ENCODE measurements at places on chromosomes 2 and 18. TPM values are rescaled to one million over a fixed set of nuclear protein-coding genes. Genes with fewer than 3 reads are reported as not detected.
A peak's percentile ranks its signal among the peaks of the same experiment; 100 is the strongest.

DNA sequence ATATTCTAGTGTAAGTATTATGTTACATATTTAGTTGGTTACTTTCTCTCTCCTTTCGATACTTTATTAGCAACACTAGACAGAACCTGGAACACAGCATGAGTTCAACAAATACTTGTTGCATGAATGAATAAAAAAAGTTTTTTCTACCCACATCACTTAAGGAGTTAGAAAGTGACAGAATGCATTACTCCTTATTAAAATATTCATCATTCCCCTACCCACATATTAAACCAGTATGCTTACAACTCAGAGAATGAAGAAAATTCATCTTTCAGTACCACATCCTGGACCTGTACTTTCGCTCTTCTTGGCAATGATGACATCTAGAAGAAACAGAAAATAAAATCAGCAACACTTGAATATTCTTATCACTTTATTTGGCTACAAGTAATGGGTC, 6.0 kb downstream of the SRBD1 start:
- peaks cover 18% of the 10 kb centered on the region for H3K4me1 ChIP-seq
- H3K36me3 ChIP-seq = peaks cover 23% of the 10 kb centered on the region
- H3K27ac ChIP-seq = no peak overlapping the region
- H3K4me3 ChIP-seq = no peak overlapping the region
- no peaks in the 10 kb centered on the region for H3K27me3 ChIP-seq

GRCh38 chr18:46657115-46657955, at the start of gene LOXHD1:
Gene LOXHD1 (minus strand): TSS chr18:46657220. CDS start chr18:46657033, 187 bp downstream.
- no peaks in the 10 kb centered on the region for H3K36me3 ChIP-seq
- H3K4me3 ChIP-seq = no peak within 1 kb of the TSS
- no peak within 1 kb of the TSS for H3K27ac ChIP-seq
- H3K4me1 ChIP-seq = no peaks in the 10 kb centered on the region
- no peak for DNase-seq

GRCh38 chr2:107108556-107108955, 222.6 kb upstream of the ST6GAL2 start:
- H3K4me1 ChIP-seq = no peaks in the 10 kb centered on the region
- H3K4me3 ChIP-seq = no peak overlapping the region
- no peaks in the 10 kb centered on the region for H3K27me3 ChIP-seq
- no peak overlapping the region for H3K27ac ChIP-seq

GRCh38 chr2:203286532-203286931, 41.7 kb upstream of the ABI2 start:
- H3K27me3 ChIP-seq = no peaks in the 10 kb centered on the region
- no peak for DNase-seq

DNA sequence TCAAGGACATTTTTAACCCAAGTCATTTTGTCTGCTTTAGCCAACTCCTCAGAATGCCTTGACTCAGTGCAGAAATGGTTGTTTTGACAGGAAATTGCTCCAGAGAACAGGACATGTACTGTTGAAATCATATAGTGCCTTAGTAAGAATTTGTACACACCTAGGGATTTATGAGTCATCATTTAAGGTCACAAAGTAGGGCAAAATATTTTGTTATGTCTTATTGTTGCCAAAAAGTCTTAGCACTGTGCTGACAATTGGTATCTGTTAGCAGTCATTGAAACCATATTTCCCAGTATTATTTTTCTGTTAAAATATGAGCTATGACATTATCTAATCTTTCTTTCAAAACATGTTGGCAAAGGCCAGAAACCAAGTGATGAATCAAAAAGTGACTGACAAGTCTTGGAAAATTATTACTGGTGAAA, 104.5 kb downstream of the OSBPL6 start:
- DNase-seq = no peak
- no peak overlapping the region for H3K4me3 ChIP-seq
- no peak overlapping the region for H3K27ac ChIP-seq
- H3K4me1 ChIP-seq = peaks cover 4% of the 10 kb centered on the region
- peaks cover 26% of the 10 kb centered on the region for H3K27me3 ChIP-seq
- no peaks in the 10 kb centered on the region for H3K36me3 ChIP-seq

- peaks cover 6% of the 10 kb centered on the region for H3K27me3 ChIP-seq
- no peak for DNase-seq
- no peak overlapping the region for H3K4me3 ChIP-seq
Observed at GRCh38 chr18:37265382-37265781, 300.2 kb downstream of the CELF4 start.

DNA sequence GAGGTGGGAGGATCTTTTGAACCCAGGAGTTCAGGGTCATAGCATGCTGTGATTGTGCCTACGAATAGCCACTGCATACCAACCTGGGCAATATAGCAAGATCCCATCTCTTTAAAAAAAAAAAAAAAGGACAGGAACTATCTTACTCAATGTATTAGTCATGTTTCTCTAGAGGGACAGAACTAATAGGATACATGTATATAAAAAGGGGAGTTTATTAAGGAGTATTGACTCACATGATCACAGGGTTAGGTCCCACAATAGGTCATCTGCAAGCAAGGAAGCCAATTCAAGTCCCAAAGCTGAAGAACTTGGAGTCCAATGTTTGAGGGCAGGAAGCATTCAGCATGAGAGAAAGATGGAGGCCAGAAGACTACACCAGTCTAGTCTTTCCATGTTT, 18.8 kb upstream of the CASP10 start:
- no peaks in the 10 kb centered on the region for H3K27me3 ChIP-seq
- H3K27ac ChIP-seq = peak overlapping the region; percentile 8
- H3K4me1 ChIP-seq = no peaks in the 10 kb centered on the region
- DNase-seq = no peak

- H3K4me1 ChIP-seq = no peaks in the 10 kb centered on the region
- H3K36me3 ChIP-seq = peaks cover 4% of the 10 kb centered on the region
Observed at GRCh38 chr2:60324536-60324935, 228.9 kb downstream of the BCL11A start.

- H3K27me3 ChIP-seq = peaks cover 81% of the 10 kb centered on the region
- H3K27ac ChIP-seq = no peak overlapping the region
- no peaks in the 10 kb centered on the region for H3K36me3 ChIP-seq
- no peak overlapping the region for H3K4me3 ChIP-seq
- peaks cover 1% of the 10 kb centered on the region for H3K4me1 ChIP-seq
- DNase-seq = no peak
Observed at GRCh38 chr2:29917781-29918180, 3.6 kb downstream of the ALK start.

DNA sequence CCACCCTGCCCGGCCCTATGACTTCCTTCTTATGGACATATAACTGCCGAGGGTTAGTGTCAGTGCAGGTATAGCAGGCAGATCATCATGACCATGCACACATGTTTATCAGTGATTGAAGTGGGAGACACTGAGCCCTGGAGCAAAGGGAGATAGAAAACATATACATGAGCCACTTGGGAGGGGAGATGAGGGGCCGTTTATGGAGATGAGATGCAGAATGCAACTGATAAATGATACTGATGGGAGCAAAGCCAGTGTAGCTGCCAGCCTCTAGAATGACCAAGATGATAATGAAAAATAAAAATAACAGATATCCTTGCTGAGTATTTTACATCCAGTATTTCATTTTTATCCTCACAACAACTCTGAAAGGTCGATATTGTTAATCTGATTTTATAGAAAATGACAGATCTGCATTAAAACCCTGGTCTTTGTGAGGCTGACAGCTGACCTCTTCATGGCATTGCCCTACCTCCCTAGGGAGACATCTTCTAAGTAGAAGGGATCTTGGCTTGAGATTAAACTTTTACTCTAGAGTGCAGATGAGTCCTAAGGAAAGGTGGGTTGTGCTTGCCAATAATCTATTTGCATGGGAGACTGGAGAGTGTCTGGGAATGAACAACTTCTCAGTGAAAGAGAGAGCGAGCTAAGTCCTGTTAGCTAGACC, 178.4 kb upstream of the LHCGR start:
- H3K4me3 ChIP-seq = no peak overlapping the region
- no peaks in the 10 kb centered on the region for H3K4me1 ChIP-seq
- no peak overlapping the region for H3K27ac ChIP-seq
- peaks cover 3% of the 10 kb centered on the region for H3K27me3 ChIP-seq
- no peaks in the 10 kb centered on the region for H3K36me3 ChIP-seq

GRCh38 chr2:220705678-220706077, 866.4 kb downstream of the EPHA4 start:
- no peaks in the 10 kb centered on the region for H3K36me3 ChIP-seq
- H3K4me1 ChIP-seq = no peaks in the 10 kb centered on the region
- H3K27me3 ChIP-seq = no peaks in the 10 kb centered on the region
- no peak for DNase-seq
- H3K4me3 ChIP-seq = no peak overlapping the region
- no peak overlapping the region for H3K27ac ChIP-seq

Gene GPR45
- not detected for total RNA-seq

Gene CD207
- not detected for total RNA-seq

Gene FAM228A
- not detected for total RNA-seq

Gene HDLBP
- total RNA-seq = 272 TPM

Gene SRD5A2
- not detected for total RNA-seq

Gene CGREF1
- 9.8 TPM for total RNA-seq

Gene COL5A2
- 3.1 TPM for total RNA-seq

Gene KCNG2
- total RNA-seq = not detected

Gene ALK
- not detected for total RNA-seq
